ENCODE measurements at places on chromosomes 16 and 17. TPM values are rescaled to one million over a fixed set of nuclear protein-coding genes. Genes with fewer than 3 reads are reported as not detected.

DNA sequence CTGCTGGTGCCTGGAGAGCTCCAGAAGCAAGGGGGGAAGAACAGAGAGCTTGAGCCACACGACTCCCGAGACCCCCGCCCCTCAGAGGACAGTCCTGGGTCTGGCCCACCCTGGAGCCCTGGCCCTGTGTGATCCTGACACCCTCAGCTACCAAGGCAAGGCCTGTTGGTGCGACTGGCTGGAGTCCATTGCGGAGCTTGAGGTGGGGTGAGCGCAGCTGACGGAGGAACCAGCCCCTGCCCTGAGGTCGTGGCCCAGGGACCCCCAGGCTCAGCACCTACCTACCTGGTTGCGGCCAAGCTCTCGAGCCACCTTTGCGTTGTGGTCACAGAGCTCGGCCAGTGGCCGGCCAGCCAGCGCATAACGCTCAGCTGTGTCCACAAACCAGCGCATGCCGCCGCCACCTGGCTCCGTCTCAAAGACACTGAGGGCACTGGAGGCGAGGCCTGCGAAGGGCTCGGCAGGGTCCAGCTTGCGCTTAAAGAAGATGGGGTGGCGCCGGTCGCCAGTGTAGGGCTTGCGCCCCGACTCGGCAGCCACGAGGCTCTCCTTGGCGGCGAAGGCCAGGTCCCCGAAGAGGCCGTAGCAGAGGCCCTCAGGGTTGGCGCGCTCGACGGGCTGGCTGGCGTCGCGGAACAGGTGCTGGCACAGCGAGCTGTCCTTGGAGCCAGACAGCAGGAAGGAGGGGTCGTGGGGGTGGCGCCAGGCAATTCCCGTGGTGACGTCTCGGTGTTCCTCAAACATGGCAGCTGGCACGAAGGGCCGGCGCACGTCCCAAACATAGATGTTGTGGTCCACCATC, 2.5 kb upstream of the JMJD8 start:
- DNase-seq = no peak

- DNase-seq = no peak
Measured at GRCh38 chr16:12496186-12496585, 307.5 kb downstream of the CPPED1 start.

DNA sequence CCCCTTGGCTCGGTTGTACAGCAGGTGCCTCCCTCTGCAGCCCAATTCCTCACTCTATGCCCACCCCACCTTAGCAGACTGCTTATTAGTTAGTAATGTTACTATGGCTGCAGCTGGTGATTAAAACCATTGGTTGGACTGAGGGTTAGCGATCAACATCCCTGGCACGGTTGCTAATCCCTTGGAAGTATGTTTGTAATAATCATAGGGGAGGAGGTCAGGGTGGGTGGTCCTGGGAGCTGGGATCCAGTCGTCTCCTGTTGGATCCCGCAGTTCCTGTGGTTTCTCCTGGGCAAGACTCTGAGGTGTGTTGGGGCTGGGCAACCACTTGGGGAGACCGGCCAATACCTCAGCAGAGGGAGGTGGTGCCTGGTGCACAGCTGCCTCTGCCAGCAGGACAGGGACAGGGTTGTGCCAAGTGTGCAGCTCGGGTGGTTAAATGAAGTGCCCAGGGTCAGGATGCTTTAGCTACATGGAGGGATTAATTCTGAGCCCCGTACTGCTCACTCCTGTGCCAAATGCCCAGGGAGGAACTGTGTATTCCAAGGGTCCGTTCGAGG, 38.0 kb downstream of the FZD2 start:
- DNase-seq = no peak

The SLC52A1 gene
- total RNA-seq = 0.04 TPM

Measured in muscle of leg (tissue), 16 donors.